ENCODE measurements at places on chromosomes 7 and 10.
A peak's percentile ranks its signal among the peaks of the same experiment; 100 is the strongest.

- DNase-seq: no peak
Measured at GRCh38 chr10:74307061-74307651, 156.1 kb downstream of the ADK start.

- DNase-seq: no peak
Measured at GRCh38 chr10:24701447-24701846, 22.2 kb downstream of the ARHGAP21 start.

DNA sequence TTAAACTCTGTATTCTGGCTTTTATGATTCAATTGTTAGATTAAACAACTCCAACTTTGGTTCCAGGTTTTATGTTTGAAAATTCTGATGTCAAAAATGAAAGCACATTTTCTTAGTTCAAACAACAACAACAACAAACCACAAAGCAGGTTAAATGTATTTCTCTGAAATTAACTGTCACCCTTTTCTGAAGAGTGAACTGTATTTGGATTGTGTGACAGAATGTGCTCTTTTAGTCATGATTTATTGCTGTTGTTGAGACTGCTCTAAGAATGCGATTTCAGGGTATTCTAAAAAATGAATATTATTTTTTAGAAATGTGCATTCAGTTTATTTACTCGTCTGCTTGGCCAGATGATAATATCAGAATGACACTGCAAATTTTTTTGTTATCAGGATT, 144.1 kb downstream of the GNAI1 start:
- DNase-seq: no peak

- DNase-seq: no peak
Measured at GRCh38 chr10:18000601-18001000, 48.9 kb downstream of the SLC39A12 start.

DNA sequence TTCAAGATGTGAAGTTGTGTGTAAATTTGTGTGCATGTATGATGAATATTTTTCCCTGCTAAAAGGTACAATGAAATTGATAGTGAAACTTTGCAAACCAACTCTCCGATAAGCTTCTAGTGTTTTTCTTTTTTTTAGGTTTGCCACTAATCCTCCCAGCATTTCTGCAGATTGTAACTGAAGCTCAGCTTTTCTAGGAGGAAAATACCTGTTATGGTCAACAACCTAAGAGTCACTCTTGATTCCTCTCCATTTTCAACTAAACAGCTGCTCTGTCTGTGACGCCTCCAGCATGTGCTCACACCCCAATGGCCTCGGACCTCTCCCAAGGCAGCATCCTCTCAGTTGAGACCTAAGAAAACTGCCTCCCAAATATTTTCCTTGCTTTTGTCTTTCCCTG, 406.2 kb downstream of the KCNMA1 start:
- no peak for DNase-seq

DNA sequence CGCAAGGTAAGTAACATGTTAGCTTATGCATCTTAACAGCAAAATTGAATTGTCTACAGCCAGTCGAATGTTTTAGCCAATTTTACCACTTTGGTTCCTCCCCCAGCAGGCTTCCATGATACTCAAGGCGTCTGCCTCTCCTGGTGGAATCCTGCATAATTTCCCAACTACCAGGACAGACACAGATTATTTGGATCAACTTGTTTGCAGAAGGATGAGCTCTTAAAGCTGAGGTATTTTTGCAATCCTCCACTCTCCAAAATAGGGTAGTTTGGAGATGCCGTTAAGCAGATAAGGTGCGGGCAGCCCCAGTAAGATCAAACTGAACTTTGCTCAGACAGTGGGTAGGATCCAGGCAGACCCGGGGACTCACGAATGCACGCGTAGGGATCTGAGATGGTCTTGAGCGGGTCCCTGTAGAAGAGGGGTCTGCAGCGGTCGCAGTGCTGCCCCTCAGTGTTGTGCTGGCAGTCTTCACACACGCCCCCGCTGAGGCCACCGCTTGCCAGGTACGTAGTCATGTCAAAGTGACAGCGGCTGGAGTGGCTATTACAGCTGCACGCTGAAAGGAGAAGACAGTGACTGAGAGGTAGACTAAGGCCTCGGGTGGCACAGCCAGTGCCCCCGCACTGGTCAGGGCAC, 27.4 kb downstream of the LAMB4 start:
- no peak for DNase-seq

DNA sequence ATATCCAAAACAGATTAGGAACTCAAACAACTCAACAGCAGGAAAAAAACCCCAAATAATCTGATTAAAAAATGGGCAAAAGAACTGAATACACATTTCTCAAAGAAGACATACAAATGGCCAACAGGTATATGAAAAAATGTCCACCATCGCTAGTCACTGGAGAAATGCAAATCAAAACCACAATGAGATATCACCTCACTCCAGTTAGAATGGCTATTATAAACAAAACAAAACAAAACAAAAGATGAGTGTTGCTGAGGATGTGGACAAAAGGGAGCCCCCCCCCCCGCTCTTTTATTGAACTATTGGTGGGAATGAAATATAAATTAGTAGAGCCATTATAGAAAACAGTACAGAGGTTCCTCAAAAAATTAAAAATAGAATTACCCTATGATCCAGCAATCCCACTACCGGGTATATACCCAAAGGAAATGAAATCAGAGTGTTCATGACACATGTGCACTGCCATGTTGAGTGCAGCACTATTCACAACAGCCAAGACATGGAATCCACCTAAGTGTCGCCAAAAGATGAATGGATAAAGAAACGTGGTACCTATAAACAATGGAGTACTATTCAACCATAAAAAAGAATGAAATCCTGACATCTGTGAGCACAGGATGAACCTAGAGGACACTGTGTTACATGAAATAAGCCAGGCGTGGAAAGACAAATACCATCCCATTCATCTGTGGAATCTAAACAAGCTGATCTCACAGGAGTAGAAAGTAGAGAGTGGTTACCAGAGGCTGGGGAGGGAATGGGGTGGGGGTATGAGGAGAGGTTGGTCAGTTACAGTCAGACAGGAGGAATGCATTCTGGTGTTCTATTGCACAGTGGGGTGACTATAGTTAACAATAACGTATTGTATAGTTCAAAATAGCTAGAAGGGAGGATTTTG, 78.1 kb upstream of the RHEB start:
- DNase-seq: peak; percentile 66

GRCh38 chr10:996031-996430, 7.8 kb downstream of the GTPBP4 start:
- DNase-seq: no peak

- no peak for DNase-seq
Measured at GRCh38 chr10:56142092-56142728, 218.8 kb downstream of the ZWINT start.

- no peak for DNase-seq
Measured at GRCh38 chr7:128800567-128800966, 8.8 kb downstream of the CCDC136 start.

GRCh38 chr10:27344568-27345454, 104.2 kb upstream of the ACBD5 start:
- no peak for DNase-seq

GRCh38 chr10:113498997-113499396, 53.9 kb upstream of the HABP2 start:
- no peak for DNase-seq

GRCh38 chr7:2866601-2867000, 22.5 kb upstream of the GNA12 start:
- no peak for DNase-seq

- DNase-seq: no peak
Measured at GRCh38 chr10:26969145-26969926, 108.6 kb upstream of the ABI1 start.

GRCh38 chr10:103067484-103067883, 125.6 kb downstream of the NT5C2 start:
- no peak for DNase-seq

DNA sequence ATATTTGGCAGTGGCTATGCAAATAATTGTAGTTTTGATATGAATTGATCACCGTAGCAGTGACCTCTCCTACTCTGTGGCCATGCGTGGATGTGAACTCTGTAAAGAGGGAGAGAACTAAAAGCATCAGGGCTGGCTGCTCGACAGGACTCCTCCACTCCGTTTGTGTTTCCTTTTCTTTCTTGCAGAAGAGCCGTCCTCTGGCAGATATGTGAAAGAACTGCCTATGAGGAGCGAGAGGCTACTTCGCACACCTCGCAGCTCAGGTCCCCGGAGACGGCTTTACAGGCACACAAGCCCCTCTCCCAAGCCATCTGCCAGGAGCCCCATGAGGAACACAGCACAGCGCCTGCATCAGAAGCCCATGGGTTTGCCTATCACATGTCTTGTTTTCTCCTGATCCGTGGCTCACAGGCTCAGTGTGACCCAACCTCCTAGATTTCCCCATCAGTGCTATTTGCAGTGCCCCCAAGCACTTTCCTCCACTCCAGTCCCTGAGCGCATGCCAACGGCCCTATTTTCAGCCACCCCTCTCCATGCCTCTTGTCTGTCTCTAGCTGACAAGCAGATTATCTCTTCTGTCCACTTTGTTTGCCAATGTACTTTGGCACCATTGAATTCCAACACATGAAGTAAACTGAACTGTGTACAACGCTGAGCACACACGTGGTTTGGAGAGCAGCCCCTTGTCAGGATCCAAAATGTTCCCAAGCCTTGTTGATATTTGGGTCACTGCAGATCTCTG, 164.3 kb upstream of the AKR1E2 start:
- no peak for DNase-seq

- DNase-seq: no peak
Measured at GRCh38 chr7:95682913-95683312, 86.6 kb upstream of the PDK4 start.

DNA sequence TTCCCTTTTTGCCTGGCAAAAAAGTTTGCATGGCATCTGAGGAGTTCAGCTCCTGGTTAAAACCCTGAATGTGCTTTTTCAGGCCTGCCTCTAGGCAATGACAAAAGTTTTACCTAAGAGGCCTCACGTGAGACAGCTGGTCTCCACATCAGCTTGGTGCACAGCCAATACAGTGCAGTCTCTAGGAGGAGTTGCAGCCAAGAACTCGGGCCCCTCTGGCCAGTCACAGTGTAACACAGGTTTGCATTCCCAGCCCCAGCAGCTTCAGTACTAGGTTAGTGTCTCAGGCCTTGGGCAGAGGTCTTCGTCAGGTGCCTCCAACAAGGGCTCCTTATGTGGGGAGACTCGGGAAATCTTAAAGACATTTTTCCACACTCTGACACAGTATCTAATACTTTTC, 771.7 kb downstream of the SORCS1 start:
- no peak for DNase-seq

- no peak for DNase-seq
Measured at GRCh38 chr7:75725306-75725705, 13.4 kb downstream of the HIP1 start.

- peak; percentile 65 for DNase-seq
Measured at GRCh38 chr7:105015390-105015965, 1.5 kb downstream of the KMT2E start.

DNA sequence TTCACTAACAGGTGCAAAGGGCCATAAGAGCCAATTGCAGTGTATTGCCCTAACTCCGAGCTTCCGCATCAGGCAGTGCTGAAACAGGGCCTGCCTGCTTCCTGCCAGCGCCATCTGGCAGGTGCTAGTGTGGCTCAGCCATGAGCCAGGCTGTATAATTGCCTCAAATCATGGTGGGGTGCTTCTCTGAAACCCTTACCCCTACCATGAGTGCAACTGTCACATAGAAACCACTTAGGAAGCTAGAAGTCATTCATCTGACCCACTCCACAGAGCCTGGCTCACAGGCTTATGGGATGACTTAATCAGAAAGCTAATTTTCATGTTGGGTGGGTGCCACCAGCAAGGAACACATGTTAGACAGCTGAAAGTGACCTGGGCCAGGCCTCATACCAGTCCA, 133.3 kb upstream of the LAMB4 start:
- no peak for DNase-seq

All from NCI-H526 (cell line).